Activated CD4-positive, alpha-beta T cell treated with anti-CD3 and anti-CD28 coated beads for 36 hours (primary cell): ENCODE measurements at places on chromosomes 2 and 18. TPM values are rescaled to one million over a fixed set of nuclear protein-coding genes. Genes with fewer than 3 reads are reported as not detected.

Gene ZBTB14
- 23.4 TPM for total RNA-seq

Gene NTSR2
- not detected for total RNA-seq

Gene KLF7
- 32.7 TPM for total RNA-seq

Gene CRYBA2
- total RNA-seq, result not detected

Gene CPS1
- total RNA-seq, result 3.2 TPM

Gene IFT172
- total RNA-seq, result 8.7 TPM

Gene POTEI
- total RNA-seq, result not detected

Gene CIB4
- not detected for total RNA-seq

Gene TMX3
- 46.9 TPM for total RNA-seq

DNA sequence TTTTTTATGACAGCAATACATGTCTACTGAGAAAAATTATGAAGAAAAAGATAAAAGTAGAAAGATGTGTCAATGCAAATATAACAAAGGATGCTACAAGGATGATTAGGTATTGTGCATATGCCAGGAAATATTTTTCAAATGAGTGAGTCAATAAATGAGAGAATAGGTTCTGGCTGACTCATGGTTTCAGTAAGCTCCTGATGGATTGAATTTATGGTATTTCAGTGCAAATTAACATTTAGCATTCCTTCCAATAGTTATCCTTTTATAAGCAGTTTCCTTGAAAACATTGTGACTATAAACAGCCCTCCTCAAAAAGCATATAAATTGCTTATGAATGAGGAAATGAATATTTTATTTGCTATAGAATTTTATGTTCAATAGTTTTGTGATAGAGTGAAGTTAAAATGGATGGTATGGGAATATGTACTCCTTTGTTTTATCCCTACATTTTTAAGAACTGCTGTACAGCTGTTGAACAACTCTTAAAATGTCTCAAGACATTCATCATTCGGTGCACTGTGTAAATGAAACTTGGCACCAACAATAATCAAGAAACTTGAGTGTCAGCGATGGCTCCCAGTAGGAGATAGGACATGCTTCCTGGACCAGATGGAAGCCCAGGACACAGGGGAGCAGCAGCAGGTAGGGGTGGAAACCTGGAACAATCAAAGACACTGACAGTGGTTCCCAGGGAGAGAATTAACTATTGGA lies 144.7 kb downstream of the PMAIP1 start:
- no peak for DNase-seq

DNA sequence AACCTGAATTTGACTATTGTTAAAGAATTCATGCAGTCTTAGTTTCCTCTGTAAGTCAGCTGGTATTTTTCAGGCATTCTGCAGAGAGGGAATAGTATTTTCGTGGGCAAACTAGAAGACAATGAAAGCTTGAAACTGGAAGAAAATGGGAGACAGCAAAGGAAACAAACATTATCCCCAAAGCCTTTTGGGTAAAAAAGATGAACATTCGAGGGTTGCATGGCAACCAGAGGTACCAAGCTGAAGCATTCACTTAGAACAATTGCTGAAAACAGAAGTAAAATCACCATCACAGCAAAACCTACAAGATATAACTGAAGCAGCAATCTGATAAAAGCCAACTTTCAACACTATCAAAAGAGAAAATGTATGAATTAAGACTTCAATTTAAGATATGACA lies 233.7 kb downstream of the SCG2 start:
- no peak for DNase-seq

DNA sequence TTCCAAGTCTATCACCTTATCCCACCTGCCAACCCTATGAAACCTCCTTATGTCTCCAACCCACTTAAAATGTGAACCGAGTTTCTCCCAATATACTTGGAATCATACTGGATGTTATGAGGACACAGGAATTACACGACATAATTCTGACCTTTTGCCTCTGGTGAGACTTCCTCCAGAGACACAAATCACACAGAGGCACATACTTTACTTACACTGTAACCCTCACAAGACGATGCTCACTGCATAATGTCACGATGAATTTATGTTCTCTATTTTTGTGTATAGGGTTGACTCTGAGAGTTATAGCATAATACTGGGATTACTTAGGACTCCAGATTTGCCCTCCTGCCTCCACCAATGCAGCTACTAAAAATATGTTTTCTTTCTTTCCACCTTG lies 28.0 kb upstream of the SETBP1 start:
- no peak for DNase-seq

GRCh38 chr2:193581807-193582206 lies 1387.1 kb upstream of the TMEFF2 start:
- DNase-seq, result no peak

DNA sequence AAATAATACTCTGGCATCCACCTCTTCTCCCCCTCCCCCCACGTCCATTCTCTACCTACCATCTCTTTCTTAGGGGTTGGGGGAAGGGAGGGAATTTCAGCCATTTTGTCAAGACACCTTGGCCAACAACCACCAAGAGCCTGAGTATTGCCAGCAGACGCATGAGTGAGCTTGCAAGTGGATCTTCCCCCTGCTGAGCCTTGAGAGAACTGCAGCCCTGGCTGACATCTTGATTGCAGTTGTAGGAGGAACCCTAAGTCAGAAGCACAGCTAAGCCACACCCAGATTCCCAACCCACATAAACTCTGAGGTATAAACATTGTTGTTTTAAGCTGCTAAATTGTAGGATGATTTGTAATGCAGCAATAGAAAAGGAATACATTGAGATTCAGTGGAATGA lies 165.6 kb downstream of the TMEFF2 start:
- peak; percentile 31 for DNase-seq

GRCh38 chr2:68108120-68108519 lies 45.3 kb upstream of the C1D start:
- DNase-seq, result no peak

DNA sequence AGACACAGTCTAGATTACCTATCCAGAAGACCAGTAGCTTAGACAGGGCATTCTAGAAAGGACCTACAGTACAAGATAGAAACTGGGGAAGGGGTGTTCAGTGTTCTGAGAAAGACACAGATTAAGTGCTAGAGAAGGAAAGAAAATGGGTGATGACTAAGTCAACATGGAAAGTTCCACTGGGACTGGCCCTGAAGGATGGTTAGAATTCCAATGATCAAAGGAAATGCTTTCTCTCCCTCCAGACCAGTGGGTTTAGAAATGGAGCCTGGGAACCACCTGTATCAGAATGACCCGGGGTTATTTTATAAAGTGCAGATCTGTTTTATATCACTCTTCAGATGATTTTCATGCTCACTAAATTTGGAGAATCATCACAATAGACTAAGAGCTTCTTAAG lies 5.8 kb upstream of the COLEC12 start:
- DNase-seq, result no peak

DNA sequence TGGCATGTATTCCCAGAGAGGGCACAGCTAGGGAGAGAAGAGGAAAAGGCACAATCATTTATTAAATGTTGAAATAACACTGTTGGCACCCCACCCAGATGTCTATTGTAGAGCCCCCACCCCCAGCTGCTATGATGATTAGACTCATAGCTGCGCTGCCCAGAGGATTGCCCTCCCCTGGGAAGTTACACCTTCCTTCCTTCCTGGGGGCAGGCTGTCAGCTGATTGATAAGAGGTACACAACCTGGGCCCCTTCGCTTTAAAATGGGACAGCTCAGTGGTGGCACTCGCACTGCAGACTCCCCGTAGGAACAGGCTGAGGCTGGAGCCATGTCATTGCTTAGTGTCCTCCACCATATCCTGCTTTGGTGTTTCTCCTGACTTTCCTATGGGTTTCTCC lies 18.1 kb downstream of the TEX51 start:
- DNase-seq, result no peak

DNA sequence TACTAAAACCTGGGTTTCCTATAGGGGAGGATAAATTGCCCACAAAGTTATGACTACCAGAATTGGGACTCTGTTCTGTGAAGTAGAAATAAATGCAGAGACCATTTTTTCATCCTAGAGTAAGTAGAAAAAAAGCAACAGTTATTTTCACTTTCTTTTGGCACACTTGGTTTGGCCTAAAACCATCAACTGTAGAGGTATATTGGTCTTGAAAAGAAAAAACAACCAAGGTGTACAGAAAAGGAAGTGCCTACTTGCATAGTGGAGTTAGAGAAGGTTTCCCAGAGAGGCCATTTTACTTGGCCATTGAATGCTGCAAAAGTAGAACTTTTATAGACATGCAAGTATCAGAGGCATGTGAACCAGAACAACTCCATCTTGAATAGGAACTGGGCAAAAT lies 89.4 kb upstream of the TACR1 start:
- DNase-seq, result no peak

GRCh38 chr2:122266636-122267035 lies 511.2 kb downstream of the TSN start:
- no peak for DNase-seq

GRCh38 chr2:191247381-191248057 lies 2.3 kb downstream of the MYO1B start:
- DNase-seq, result no peak

- no peak for DNase-seq
Observed at GRCh38 chr18:63928331-63928730, 20.6 kb downstream of the SERPINB10 start.

GRCh38 chr18:13120983-13121441 lies 97.5 kb upstream of the LDLRAD4 start:
- DNase-seq, result no peak

- DNase-seq, result no peak
Observed at GRCh38 chr2:47181176-47181575, 26.1 kb upstream of the STPG4 start.
